ENCODE measurements at places on chromosomes 7 and 10.

GRCh38 chr10:112484399-112484798 lies 37.4 kb downstream of the VTI1A start:
- ATAC-seq: no peak

DNA sequence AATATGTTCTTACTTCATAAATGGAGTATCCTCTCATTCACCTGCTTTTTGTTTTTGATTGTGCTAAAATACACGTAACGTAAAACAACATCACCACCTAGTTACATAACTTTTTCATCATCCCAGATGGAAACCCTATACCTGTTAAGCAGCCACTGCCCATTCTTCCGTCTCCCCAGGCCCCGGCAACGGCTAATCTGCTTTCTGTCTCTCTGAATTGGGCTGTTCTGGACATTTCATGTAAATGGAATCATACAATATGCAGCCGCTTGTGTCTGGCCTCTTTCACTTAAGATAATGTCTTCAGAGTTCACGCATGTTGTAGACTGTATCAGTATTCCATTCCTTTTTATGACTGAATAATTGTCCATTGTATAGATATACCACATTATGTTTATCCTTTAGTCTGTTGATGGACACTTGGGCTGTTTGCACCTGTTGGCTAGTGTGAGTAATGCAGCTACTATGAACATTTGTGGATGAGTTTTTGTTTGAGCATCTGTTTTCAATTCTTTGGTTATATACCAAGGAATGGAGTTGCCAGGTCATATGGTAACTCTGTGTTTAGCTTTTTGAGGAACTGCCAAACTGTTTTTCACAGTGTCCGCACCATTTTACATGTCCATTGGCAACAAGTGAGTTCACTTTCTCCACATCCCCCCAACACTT lies 14.1 kb upstream of the SUN1 start:
- ATAC-seq: no peak

GRCh38 chr7:138886501-138886917 lies 88.5 kb upstream of the ATP6V0A4 start:
- ATAC-seq: peak; percentile 70

DNA sequence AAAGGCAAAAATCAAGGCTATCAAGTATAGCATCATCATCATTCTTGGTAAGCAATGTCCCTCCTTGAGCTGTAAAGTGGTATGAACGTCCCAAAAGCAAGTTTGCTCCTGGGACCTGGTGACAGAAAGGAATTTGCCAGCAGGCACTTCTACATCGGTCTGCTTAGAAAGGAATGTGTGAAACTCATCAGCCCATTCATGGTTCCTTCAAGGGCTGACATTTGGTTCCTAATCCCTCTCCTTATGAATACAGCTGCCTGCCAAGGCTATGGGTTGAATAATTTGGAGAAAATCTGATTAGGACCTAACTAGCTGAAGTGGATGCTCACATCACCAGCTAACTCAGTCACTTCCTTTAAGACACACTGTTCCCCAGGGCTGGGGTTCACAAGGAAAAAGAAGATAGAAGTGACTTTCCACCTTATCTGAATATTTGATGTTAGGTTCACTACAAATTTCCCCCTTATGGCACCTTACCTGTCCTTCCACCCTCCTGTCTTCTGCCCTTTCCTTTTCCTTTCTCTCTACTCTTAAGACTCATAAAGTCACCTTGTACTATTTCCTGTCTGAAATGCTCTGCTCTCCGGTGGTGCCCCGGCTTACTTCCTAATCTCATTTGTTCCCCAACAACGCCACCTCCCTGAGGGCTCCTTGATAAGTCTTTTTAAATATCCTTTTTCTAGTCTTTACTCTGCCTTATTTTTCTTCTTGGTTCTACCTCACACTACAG lies 187.1 kb downstream of the NPSR1 start:
- ATAC-seq: no peak

DNA sequence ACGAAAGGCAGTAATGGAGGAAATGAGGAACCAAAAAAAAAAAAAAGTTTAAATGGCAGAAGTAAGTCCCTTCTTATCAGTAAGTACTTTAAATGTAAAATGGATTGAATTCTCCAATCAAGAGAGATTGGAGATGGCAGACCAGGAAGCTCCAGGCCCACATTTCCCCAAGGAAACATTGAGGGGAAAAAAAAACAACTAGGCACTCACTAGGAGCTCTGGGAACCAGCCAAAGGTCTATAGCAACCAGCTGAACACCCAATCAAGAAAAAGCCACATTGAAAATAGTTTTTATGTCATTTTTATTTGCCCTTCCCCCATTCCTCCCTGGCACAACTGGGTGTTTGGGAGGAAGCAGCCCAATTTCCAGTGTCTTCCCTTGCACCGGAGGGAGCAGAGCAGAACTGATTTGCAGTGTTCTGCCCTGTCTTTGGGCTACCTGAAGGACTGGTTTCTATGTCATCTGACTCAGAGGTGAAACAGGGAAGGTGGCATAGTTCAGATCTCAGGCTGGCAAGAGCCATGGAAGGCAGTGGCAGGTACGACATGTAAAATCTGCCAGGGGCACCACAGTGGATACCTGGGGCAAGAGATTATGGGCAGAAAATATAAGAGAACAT lies 121.9 kb downstream of the SMURF1 start:
- ATAC-seq: no peak

GRCh38 chr7:30247541-30248401 lies 36.6 kb upstream of the ZNRF2 start:
- ATAC-seq: no peak

DNA sequence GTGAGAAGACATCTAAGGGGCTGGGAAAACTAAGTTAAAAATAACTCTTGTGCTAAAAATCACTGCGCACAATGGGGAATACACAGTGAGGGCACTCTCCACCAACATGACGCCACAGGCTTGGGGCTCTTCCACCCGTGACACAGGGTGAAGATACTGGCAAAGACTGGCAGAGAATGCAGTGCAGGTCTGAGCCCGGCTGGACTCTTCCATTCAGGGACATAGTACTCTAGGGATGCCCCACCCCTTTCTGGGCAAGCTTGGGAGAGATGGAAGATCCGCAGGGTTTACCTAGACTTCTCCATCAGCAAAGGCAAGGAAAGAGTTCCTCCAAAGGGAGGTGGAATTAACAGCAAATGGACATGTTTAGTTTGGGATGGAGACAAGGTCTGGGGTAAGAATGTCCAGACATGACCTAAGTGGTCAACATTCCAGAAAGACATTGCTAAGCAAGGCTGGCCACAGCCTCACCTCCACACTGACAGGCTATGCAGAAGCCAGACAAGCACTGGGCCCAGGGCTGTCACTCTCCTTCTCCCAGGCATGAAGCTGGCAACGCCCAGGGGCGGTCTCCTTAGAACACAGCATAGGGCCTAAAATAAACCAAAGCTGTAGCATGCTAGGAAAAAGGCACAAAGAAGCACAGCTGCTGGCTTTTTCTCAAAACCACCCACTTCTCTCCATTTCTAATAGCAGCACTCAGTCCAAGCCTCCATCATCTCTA lies 28.1 kb downstream of the XPNPEP1 start:
- ATAC-seq: no peak

GRCh38 chr10:125113691-125114371 lies 46.5 kb downstream of the CTBP2 start:
- ATAC-seq: no peak

GRCh38 chr10:17675638-17676037 lies 31.7 kb downstream of the STAM start:
- peak; percentile 21 for ATAC-seq

DNA sequence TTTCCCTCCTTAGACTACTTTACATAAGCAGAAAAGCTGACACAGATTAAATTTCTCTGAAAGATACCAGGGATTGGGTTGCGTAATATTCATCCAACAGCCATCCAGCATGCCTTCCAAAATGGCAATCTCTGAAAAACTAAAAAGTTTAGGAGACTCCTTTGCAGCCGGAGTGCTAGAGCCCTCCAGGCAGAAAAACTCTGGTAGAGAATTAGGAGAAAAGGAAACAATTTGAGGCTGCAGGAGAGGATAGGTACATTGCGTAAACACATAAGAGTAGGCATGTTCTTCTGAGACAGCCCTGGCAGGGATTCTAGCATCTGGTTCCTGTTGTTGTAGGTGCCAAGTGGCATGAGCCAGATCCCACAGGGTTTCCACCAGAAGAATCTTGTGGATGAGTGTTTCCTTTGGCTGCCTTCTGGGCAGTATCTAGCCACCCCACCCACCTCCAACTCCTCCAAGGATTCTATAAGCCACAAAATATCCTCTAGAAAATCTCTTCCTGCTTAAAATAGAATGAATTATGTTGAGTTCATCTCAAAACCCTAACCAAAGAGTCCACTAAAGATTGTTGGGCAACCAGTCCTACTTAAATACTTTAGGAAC lies 402.4 kb downstream of the HGF start:
- ATAC-seq: no peak

DNA sequence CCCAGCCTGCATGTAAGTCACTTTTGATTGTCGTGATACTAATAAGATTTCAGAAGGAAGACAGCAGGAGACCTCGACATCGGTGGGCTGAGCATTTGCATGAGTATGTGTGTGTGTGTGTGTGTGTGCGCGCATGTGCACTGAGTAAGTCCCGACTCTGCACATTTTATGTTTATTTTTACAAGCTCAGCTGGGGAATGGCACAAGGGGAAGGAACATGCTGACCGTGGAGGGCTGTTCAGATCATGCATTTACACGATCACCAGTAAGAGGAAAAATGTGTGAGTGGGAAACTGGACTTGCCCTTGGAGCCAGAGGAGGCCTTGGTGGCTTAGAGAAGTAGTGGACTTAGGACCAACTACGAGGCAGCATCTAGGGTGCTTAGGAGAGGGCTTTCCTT lies 41.3 kb downstream of the IL2RA start:
- no peak for ATAC-seq

GRCh38 chr10:73875139-73875475 lies 752 bp upstream of the CAMK2G start:
- peak; percentile 9 for ATAC-seq

- no peak for ATAC-seq
Observed at GRCh38 chr10:16890691-16891090, 73.5 kb upstream of the RSU1 start.

- no peak for ATAC-seq
Observed at GRCh38 chr7:125256446-125256845, 326.8 kb upstream of the POT1 start.

- ATAC-seq: peak; percentile 35
Observed at GRCh38 chr7:106285855-106286492, 1.2 kb upstream of the NAMPT start.

GRCh38 chr10:70889291-70889690 lies 926 bp upstream of the PCBD1 start:
- no peak for ATAC-seq

GRCh38 chr7:144796919-144797318 lies 38.9 kb downstream of the TPK1 start:
- ATAC-seq: no peak

GRCh38 chr7:103447073-103447960 lies 1.3 kb upstream of the SLC26A5 start:
- ATAC-seq: peak; percentile 56

- no peak for ATAC-seq
Observed at GRCh38 chr10:2019281-2019680, 282.0 kb upstream of the ADARB2 start.

GRCh38 chr10:20809631-20810030 lies 87.5 kb downstream of the NEBL start:
- no peak for ATAC-seq

DNA sequence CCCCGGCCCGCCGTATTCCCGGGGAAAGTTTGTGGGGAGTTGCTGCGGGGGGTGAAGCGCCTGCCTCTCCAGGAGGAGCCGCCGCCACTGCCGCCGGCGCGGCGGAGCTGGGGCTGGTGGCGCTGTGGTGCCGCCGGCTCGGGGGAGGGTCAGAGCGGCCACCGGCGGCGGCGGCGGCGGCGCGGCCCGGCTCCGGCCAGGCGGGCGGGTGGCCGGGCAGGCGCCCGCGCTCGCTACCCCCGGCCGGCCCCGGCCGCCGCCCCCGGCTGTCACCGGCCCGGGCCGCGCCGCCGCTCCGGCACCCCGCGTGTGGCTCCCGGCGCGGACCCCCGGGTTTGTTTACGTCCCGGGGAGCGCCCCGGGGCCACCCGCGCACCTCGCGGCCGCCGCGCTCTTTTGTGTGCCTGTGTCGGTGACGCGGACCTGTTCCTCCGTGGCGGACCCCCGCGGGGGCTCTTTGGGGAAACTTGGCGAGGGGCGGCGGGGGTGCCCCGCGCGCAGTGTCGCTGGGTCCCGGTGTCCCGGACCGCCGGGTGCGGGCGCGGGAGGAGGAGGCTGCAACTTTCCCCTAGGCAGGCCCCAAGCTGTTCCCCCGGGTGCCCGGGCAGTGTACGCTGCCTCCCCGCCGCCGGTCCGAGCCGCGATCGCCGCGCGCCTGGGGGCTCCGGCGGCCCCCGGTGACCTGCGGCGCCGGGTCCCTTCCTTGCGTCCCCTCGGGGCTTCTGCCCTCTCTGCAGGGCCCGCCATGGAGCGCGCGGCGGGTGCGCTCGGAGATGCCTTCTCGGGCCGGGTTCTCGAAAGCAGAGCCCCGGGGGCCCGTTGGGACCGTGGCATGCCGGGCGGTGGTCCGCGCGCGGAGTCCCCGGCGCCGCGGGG lies 593 bp upstream of the CUX1 start:
- no peak for ATAC-seq

DNA sequence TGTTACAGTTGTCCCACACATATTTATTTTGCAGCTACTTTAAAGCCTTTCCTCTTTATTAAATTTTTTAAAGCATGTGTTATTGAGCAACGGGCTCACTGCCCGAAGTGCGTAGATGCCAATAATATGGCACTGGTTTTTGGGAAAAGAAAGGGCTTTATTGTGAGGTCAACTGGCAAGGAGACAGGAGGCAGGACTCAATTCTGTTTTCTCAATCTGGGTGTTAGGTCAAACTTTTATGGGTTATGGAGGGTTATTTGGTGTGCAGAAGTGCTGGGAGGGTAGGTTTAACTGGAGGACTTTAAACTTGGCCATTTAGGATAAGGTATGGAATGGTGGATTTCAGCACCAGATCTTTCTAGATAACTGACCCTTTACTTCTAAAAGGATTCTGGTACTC lies 183.6 kb downstream of the LRRC4 start:
- no peak for ATAC-seq

GRCh38 chr7:141660259-141660658 lies 41.7 kb downstream of the DENND11 start:
- peak; percentile 42 for ATAC-seq

DNA sequence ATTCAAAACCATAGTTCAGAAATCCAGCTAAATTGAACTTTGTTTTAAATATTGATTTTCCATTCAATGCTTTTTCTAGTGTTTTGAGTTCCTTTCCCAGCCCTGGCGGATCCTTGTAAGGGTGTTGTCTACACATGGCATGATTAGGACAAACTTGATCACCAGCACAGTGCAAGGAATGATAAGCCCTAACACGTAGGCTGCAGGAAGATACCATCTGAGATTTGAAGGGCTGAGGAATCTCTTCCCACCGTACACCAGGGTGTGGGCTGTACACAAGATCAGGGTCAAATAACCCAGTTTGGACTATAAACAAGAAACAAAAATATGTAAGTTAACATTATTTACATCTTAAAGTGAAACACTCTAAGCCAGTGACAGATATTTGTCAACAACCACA lies 27.4 kb downstream of the STEAP4 start:
- ATAC-seq: no peak

DNA sequence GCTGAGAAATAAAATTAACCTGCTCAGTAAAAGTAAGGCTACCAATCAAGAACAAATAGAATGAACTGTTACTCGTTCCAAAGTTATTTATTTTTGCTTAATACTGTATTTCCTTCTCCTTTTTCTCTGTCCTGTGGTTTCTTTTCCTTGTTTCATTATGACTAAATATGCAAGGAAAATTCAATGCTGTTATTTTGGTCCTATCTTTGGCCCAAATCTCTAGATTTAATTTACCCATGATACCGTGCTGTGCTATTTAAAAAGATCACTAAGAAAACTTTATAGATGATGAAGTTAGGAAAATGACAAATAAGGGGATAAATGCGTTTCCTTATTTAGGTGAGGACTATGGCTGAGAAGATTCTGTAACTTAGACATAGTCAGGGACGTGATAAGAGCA lies 45.3 kb upstream of the FAM133B start:
- ATAC-seq: no peak

Measured in activated T-helper 17 cell treated with anti-CD3 and anti-CD28 coated beads, Interleukin-2, amount 50 U/mL, for 72 hours (primary cell).